Hypothalamus (tissue), 51 donors: ENCODE measurements at places on chromosomes 11 and 22.

- DNase-seq, result no peak
Measured at GRCh38 chr22:35258191-35258988, 1.1 kb downstream of the HMGXB4 start.

GRCh38 chr22:48803948-48804810, 1023.5 kb downstream of the BRD1 start:
- DNase-seq, result no peak

DNA sequence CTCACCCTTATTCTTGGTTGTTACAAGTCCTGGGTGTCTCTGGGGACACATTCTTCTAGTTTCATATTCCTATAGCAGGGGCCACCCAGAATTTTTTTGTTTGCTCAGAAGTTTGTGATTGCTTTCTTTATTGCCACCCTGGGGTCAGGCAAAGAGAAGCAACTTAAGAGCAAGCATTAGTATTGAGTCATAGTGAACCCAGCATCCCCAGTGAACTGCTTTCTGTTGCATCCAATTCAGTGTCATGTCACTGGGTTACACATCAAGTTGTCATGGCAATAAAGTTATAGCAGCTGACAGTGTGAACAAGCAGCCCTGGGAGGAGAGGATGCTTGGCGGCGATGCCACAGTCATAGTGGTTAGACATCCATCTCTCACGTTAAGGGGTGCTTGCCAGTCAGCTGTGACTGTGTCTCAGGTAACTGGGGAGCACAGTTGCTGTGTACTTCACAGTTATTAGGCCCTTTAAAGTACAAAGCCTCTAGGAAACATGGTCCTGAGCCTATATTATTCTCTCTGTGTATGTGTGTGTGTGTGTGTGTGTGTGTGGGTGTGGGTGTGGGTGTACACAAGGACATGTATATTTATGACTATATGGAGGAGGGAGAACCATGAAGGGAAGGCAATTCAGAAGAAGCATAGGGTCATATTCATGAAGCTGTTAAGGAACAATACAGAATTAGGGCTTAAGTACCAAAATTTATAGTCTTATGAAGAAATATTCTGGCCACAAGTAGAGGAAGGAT, 52.5 kb downstream of the TRIM44 start:
- peak; percentile 12 for DNase-seq

GRCh38 chr22:48055827-48056226, 1293.4 kb downstream of the TBC1D22A start:
- DNase-seq, result no peak

- DNase-seq, result no peak
Measured at GRCh38 chr11:69934861-69935494, 115.8 kb upstream of the FGF3 start.

DNA sequence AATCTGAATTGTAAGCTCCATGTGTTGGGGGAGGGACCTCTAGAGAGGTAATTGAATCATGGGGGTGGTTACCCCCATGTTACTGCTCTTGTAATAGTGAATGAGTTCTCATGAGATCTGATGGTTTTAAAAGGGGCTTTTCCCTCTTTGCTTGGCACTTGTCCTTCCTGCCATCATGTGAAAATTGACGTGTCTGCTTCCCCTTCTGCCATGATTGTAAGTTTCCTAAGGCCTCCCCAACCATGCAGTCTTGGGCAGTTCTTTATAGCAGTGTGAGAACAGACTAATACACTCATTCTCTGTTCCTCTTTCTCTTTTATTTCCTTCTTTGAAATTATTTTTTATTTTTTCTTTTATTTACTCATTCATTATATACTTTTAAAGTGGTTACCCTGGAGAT, 239.4 kb downstream of the CSNK2A3 start:
- no peak for DNase-seq

DNA sequence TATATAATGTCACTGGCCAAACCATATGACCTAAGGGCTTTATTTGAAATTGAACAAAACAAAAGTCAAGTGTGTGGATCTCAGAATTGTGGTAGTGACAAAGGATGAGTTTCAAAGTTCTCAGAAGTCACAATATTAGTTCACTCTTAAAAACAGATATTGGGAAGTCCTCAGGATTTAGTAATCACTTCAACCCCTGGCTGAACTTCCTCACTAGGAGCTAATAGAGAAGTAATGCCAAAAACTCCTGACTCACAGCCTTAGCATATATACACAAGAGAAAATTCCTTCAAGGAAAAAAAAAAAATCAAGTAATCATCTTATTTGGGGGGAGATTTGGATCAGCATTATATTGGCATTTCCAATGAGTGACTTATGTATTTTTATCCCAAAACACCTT, 75.6 kb upstream of the APOA1 start:
- no peak for DNase-seq

DNA sequence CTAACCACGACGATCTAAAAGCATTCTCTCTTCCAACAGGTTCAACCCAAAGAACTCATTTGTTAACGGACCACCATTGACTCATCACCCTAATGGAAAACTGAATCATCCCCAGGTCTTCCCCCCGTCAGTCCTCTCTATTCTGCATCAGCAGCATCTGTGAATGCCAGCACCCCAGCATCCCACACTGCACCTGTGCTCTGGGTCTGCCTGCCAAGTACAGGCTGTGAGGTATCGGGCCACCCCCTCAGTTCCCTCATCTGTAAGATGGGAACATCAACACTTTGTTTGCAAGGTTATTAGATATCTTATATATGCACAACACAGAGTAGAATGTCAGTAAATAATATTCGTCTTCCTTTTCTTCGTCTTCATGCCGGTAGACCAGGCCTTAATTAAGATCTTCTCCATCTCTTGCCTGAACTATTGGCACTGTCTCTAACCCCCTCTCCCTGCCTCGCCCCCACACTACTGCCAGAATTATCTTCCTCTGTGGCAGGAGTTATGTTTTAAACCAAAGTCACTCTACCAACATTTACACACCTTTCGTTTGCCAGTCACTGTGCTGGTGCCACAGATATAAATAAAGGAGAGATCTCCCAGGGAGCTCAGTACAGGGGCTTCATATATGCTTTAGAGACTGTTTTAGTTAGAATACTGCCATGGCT, 7.8 kb upstream of the TMPRSS4 start:
- no peak for DNase-seq

DNA sequence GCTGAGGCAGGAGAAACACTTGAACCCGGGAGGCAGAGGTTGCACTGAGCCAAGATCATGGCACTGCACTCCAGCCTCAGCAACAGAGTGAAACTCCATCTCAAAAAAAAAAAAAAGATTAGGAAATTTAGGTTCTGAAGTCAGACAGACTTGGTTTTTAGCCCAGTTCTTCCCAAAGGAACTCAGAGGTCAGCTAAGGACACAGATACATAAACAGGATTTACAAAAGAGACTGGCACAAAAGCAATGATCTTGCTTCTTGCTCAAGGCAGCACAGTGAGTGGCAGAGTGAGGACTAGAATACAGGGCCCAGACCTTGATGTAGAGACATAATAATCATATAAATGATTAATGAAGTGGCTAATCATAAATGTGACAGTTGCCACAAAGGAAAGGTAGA, 25.4 kb upstream of the RRAS2 start:
- DNase-seq, result no peak

DNA sequence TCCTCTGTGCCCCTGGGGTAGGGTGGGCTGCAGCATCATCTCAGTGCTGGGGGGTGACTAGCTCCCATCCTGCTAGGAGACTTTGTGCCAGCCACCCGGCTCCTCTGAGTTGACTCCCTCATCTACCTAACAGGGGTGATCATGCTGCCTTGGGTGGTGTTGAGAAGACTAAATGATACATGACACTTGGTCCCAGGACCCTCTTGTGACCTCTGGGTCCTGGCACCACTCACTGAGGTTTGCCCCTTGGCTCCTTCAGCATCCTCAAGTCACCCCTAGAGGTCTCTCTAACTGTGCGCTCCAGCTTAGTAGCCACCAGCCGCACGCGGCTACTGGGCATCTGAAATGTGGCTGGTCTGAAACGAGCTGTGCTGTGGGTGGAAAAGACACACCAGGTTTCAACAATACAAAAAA, 72.1 kb downstream of the LRRC32 start:
- no peak for DNase-seq

DNA sequence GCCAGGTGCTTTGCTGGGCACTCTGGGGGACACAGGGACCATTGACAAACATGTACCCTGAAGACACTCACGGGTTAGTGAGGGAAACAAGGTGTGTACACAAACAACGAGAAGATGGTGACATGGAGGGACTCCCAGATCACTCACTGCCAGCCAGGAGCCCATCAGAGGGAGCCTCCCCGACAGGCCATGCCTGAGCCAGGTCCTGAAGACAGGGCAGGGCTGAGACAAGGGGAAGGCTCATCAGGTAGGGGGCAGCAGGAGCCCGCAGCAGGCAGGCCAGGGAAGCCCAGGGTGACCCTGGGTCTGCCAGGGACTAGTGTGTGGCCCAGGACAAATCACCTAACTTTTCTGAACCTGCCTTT, 127.9 kb downstream of the BUD13 start:
- no peak for DNase-seq

GRCh38 chr11:125313271-125314219, 149.0 kb downstream of the PKNOX2 start:
- DNase-seq, result no peak

GRCh38 chr11:116906479-116906878, 69.1 kb upstream of the APOA1 start:
- DNase-seq, result no peak

- DNase-seq, result no peak
Measured at GRCh38 chr11:110497231-110497978, 67.7 kb downstream of the FDX1 start.

GRCh38 chr22:50504369-50505211, 2.9 kb downstream of the LMF2 start:
- DNase-seq, result no peak
